Activated T-cell treated with anti-CD3 and anti-CD28 coated beads for 24 hours (primary cell): ENCODE measurements at places on chromosomes 3 and 15.

- DNase-seq, result no peak
These were observed 18.9 kb upstream of the COPG1 start for GRCh38 chr3:129230311-129231019.

- DNase-seq, result no peak
These were observed 114.1 kb downstream of the CHDH start for GRCh38 chr3:53731934-53732624.

DNA sequence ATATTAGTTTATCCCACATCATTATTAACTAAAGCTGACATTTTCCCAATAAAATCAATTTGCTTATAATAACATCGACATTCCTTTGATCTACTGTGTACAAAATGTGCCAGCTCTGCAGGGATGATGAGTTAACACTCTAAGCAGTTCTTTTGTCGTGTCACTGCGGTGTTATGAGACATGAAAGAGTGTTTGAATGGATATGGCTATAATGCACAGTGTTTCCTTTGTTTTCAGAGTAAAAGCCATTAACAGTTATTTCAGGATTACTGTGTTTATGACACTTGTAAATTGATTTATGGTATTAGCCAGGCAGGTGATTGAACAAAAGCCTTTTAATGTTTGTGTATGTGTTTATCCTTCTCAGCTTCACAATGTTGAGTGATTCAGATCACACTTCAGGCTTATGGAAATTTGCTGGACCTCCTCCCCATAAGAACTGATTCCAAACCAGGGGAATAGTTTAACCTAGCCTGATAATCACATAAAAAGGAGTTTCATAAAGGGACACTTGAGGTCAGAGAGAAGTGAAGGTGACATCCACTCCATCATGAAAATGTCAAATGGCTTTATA is 115.7 kb downstream of the CHL1 start:
- no peak for DNase-seq

DNA sequence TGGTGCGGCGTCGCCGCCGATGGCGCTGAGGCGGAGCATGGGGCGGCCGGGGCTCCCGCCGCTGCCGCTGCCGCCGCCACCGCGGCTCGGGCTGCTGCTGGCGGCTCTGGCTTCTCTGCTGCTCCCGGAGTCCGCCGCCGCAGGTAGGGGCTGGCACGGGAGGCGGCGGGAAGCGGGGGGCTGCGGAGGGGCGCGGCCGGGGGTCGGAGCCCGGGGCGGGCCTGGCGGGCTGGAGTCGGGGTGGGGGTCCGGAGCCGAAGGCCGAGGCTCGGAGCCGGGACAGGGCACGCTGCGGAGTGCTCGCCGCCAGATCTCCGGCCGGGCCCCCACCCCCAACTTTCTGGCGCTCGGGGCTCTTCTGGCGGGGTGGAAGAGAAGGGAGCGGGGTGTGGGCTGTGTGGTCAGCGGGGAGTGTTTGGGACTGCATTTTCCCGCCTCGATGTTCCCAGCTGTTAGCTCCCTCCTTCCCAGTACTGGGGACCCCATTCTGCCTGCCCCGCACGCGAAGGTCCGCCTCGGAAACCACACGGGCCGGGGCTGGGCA is 299 bp downstream of the TYRO3 start:
- no peak for DNase-seq

DNA sequence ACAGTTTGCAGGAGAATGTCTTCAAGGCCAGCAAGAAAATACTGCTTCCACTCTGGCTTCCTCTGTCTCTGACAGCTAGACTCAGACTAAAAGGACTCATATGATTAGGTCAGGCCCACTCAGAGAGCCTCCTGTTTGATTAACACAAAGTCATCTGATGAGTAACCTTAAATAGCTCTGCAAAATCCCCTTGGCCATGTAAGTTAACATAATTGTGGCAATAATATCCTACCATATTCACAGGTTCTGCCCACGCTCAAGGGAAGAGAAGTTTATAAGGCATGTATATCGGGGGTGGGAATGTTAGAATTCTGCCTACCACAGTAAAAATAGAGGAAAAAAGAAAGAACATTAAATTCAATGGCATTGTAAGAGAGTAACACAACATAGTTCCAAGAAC is 20.6 kb upstream of the HHATL start:
- DNase-seq, result no peak

DNA sequence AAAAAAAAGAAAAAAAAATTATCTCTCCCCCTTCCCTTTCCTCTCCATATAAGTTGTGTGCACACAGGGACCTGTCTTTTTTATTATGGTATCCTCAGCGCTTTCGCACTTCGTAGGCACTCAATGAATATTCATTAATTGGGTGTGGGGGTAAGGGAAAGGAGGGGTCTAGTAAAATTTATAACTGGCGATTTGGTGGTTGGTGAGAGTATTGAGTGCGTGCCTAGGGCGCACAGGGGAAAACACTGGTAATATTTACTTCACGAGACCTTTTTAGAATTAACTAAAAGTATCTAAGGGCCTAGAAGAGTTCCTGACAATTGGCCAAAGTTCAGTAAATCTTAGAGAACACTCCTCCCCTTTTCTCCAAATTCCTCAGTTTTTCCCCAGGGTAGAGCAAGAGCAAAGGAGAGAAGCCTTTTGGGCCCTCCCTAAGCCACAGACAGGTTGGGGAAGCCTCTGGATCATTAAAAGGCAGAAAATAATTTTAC is 25.7 kb downstream of the TYRO3 start:
- DNase-seq, result no peak

- DNase-seq, result no peak
These were observed 330.3 kb upstream of the THBS1 start for GRCh38 chr15:39250460-39251186.

GRCh38 chr3:134067531-134068161 is 37.9 kb upstream of the SLCO2A1 start:
- no peak for DNase-seq

GRCh38 chr3:18575573-18575972 is 150.4 kb upstream of the SATB1 start:
- no peak for DNase-seq

DNA sequence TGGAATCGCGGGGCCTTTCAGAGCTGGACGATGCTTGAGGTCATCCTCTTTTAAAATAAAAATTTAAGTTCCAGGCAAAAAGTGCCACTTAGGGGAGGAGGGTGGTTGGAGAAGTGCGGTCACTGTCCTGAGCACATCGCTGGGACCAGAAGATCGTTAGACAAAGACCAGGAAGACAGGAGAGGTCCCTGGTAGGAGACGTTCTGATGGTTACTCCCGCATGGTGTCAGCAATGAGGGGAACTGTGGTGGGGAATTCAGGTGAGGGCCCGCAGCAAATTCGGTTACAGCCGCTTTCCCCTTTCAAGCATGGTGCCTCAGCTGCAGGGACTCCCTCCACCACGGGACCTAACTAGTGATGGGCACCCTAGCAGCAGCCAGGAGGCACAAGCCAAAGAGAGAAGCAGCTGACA is 1.0 kb upstream of the ISY1 start:
- no peak for DNase-seq

DNA sequence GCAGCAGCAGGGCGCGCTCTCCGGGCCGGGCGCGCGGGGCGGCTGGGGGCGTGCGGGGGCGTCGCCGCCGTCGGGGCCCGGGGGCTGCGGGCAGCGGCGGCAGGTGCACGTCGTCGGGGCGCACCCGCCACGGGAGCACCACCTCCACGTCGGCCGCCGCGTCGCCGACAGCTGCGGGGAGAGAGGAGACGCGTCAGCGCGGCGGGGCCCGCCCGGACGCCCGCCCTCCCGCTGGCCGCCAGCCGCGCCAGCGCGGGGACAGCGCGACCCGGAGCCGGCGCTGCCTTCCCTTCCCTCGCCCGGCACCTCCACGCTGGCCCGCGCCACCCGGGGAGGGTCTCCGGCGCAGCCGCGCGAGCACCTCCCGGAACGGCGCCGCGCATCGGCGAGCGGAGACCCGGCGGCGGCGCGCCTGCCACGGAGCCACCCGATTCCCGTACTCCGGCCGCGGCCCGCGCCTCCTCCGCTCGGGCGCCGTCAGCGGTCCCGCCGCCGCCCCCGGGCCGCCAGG is 481 bp downstream of the ADAMTS17 start:
- DNase-seq, result no peak

GRCh38 chr3:171122861-171123260 is 96.3 kb upstream of the SLC2A2 start:
- no peak for DNase-seq

- no peak for DNase-seq
These were observed 18.1 kb upstream of the VGLL4 start for GRCh38 chr3:11661827-11662226.

DNA sequence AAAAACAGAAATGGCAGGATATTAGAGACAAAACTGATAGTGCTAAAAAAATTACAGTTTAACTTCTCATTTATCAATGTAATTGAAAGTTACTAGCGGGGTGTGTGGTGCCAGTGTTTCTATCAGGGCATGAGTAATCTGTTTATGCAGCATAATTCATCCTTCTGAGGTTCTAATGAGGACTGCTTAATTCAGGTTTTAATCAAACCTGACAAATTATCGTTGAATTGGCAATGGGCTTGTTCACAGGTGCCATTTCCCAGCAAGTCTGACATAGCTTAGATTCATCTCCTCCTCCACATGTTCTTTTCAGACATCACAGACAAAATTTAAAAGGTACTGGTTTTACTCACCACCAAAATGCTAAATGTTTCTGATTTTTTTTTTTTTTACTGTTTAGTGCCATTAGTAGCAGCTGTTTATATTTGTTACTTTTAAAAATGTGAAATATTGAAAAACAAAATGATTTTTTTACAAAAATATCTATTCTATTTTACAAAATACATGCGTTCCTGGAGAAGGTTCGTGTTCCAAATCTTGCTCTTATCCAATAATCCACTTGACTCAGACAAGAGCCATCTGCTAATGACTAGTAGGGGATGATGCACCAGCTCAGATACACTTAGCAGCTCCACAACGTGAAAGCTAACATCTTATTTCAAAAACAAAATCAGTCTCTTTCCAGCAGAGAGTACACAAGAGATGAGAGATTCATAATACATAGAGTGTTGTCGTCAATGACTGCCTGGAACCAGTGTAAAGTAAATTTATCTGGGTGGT is 447.7 kb upstream of the DPPA4 start:
- no peak for DNase-seq

DNA sequence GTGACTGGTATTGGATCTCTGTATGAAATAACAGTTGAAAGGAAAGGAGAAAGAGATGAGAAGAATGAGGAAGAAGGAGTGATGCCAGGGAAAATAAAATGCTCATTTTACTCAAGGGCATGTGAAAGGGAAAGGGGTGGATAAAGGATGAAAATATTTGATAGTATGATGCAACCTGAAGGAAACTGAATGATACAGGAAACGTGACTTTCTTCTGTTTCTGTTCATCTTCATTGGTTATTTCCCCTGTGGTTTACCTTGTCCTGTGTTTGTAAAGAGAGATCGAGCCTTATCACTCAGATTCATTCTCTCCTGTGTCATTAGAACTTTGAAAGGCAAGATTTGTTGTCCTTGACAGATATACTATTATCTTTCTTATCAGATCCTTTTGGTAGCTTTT is 243.6 kb upstream of the SLITRK3 start:
- DNase-seq, result no peak

DNA sequence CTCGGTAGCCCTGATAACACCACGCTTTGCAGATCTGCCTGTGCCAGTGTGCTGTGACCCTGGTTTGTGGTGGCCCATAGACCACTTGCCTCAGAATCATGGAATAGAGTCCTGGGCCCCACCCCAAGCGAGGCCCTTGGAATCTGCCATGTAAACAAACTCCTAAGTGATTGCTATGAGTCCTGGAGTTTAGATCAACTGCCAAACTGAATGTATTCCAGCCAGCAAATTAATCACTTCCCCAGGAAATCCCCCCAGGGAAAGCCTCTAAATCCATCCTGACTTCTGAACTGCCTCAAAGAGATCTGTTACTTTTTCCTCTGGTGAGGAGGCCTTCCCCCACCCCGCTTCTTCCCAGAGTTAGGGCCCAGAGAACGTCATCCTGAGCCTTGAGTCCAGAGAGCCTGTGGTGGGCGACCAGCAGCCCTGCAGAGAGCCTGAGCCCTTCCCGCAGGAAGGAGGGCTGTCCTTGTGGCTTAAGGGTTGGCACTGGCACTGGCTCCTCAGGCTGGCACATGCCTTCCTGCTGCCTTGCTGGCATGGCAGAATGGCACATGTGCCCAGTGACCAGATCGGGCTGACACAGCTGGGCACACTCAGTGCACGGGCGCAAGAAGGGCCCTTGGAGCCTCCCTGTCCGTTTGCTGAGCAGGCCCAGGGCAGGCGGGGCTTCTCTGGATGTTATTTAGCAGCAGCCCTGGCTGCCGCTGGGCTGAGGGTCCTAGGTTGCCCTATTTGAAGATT is 50.6 kb upstream of the PLXNA1 start:
- DNase-seq, result no peak

DNA sequence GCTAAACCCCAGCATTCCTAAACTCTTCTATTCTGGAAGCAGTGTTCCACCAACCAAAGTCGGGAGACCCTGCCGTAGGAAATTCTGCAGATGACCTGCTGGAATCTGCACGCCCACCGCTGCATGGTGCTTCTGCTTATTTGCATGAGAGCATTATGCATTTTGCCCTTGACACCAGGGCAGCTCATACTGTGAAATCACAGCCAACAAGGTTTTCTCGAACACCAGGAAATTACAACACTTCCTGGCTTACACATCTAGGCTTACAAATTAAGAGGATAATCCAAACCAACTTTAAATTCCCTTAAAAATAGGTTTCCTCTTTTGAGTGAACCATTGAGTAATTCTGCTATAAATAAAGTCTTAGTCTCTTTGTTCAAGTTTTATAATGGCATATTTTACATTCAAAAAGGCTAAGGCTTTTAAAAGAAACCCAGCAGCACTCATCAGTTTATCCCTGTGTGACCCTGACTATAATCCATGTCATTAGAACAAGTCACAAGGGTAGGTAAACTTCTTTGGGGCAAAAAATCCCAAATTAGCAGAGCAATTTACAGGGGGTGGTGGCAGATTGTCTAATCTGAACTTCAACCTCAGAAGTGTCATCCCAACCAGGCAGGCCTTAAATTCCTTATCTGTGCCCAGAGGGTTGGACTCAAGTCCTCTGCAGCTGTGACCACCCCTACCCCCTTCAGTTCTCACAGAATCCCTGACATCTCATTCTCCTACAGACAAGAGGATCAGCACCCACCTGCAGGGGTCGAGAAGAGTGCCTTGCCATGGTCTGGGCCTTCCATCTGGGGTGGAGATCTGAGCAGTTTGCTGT is 33.5 kb upstream of the RBP1 start:
- no peak for DNase-seq

DNA sequence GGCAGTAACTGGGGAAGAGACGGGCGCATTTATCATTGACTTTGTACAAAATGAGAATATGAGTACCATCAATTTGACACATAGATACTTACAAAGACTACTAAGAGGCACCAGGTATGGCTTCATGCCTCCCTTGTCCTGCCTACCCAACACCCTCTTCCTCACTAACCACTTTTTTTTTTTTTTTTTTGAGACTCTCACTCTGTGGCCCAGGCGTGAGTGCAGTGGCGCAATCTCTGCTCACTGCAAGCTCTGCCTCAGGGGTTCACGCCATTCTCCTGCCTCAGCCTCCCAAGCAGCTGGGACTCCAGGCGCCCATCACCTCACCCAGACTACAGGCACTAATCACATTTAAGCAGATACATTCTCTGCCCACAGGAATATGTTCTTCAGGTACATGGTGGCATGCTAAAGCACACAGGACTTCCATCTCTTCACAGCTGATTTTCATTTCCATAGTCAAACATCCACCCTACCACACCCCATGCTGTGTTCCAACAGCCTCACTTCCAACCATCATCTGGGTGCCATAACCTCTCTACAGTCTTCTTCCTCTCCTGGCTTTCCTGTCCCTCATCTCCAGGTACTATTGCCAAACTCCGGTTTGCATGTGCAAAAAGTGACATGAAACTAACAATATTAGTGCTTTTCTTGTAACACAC is 41.7 kb downstream of the RAB27A start:
- DNase-seq, result no peak
